Liver (tissue), 10 donors: ENCODE measurements at places on chromosomes 1 and 21. TPM values are rescaled to one million over a fixed set of nuclear protein-coding genes. Genes with fewer than 3 reads are reported as not detected.

- no peak overlapping the region for H3K27ac ChIP-seq
- no peak overlapping the region for H3K4me3 ChIP-seq
- H3K27me3 ChIP-seq: no peaks in the 10 kb centered on the region
Measured at GRCh38 chr1:169529068-169529642, 43.4 kb upstream of the SLC19A2 start.

DNA sequence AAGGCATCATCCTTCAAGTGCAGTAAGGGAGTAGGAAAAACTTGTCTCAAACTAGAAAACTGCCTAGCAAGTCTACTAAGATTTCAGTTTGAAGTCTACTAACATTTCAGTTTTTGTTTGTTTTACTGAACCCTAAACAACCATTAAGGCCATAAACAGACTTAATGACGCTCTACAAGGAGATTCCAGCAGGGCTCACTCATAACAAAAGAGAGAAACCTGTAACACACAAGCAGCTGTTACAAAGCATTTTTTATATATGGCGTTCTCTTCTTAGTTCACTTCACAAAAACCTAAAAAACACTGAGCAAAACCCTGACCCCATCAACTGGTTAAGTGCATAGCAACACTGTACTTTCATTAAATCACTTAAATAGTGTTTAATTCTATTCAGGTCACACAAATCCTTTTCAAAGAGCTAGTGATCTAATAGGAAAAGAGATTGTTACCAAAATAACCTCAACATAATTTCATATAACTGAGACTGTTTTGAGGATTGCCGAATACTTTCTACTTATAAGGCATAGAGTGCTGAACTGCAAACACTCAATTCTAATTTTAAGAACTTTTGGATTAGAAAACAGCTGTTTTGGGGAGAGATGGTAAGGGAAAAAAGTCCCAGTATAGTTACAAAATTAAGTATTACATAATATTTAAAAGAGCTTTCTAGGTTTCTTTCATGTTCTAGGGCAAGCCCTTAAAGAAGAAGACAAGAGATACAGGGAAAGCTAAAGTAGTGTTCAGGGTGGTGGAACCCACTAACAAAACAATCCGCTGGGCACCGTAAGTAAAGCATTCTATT is 1.4 kb downstream of the B3GALNT2 start:
- no peaks in the 10 kb centered on the region for H3K36me3 ChIP-seq
- no peaks in the 10 kb centered on the region for H3K27me3 ChIP-seq
- peak overlapping the region; percentile 57 for H3K4me3 ChIP-seq
- DNase-seq: no peak

DNA sequence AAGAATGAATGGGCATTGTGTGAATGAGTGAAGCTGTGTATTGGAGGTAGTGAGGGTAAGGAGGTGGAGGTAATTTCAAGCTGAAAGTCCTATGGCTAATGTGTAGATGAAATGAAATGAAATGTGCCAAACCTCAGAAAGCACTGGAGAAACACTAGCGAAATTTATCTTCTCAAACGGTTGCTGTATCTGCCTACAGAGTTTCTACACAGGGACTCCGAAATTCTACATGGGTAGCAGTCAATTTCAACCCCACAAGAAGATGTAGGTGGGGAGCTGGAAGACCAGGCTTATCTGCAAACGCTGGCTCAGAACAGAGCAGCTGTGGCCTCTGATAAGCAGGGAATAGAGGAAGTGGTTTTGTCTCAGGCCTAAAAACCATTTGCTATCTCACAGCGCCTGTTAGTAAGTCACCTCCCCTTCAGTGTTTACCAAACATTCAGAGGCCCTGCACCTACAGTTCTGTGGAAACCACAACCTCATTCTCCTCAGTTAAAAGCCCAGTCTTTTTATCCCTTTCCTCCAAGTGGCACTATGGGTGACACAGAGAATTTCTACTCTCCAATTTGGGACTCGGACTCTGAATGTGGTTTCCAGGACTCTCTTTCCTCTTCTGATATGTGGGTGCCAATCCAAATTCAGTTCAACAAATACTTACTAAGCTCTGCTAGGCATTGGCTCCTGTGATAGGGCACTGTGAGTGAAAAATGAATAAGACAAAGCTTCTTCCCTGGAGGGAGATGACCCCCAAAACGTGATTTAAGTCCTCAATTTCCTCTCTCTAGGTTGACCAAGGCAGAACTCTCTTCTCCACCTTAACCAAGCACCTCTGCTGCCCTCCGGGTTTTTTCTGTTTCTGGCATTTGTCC is 17.2 kb upstream of the SLAMF6 start:
- peak overlapping the region; percentile 68 for H3K27ac ChIP-seq
- no peaks in the 10 kb centered on the region for H3K36me3 ChIP-seq
- H3K27me3 ChIP-seq: no peaks in the 10 kb centered on the region
- no peak overlapping the region for H3K4me3 ChIP-seq

DNA sequence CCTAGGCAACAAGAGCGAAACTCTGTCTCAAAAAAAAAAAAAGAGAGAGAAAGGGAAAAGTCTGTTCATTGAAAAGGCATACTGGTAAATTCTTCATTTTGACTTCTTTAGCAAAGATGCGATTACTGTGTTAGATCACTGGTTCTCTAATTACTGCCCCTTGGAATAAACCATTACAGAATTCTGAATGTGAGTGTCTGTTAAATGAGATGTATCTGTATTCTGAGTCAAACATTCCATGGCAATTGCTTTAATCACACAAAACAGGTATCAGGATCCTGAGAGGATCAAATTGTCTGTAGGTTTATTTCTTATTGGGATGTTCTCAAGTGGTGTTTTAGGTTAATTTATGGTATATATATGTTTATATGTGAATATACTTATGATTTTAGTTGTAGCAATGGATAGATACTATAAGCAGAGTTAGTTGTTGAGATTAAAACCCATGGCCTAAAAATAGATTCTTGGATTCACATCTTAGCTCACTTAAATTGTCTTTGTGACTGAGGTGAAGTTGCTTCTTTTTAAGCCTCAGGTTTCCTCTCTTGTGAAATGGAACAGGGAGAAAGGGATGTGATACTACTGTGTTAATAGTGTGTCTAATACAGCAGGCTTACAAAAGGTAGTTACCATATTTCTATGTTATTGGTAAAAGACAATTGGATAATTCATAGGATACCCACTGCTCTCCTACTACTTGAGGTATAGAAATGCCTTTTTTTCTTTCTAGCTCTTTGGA is 16.2 kb downstream of the SRRM1 start:
- H3K4me3 ChIP-seq: no peak overlapping the region
- no peak for DNase-seq
- no peaks in the 10 kb centered on the region for H3K27me3 ChIP-seq
- peaks cover 14% of the 10 kb centered on the region for H3K4me1 ChIP-seq
- peaks cover 81% of the 10 kb centered on the region for H3K36me3 ChIP-seq

DNA sequence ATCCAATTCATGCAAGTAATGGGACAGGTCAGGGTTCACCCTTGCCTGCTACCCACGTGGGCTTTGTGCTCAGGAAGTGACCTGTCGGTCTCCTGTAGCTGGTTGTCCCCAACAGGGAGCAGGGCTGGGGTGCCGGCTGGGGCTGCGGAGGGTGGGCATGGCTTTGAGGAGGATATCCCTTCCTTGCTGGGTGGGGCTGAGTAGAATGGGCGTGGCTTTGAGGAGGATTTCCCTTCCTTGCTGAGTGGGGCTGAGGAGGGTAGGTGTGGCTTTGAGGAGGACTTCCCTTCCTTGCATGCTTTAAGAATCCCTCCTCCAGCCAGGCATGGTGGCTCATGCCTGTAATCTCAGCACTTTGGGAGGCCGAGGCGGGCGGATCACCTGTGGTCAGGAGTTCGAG is 151.3 kb downstream of the CLIC6 start:
- H3K4me3 ChIP-seq: no peak overlapping the region
- no peak for DNase-seq
- H3K36me3 ChIP-seq: no peaks in the 10 kb centered on the region
- peaks cover 4% of the 10 kb centered on the region for H3K4me1 ChIP-seq

GRCh38 chr1:87210151-87210550 is 118.5 kb upstream of the LMO4 start:
- no peak overlapping the region for H3K4me3 ChIP-seq
- no peak for DNase-seq
- no peaks in the 10 kb centered on the region for H3K4me1 ChIP-seq
- H3K27me3 ChIP-seq: no peaks in the 10 kb centered on the region
- H3K36me3 ChIP-seq: no peaks in the 10 kb centered on the region

- no peak for DNase-seq
- H3K27me3 ChIP-seq: no peaks in the 10 kb centered on the region
- H3K36me3 ChIP-seq: no peaks in the 10 kb centered on the region
- no peak overlapping the region for H3K27ac ChIP-seq
- H3K4me1 ChIP-seq: no peaks in the 10 kb centered on the region
- H3K4me3 ChIP-seq: no peak overlapping the region
Measured at GRCh38 chr1:194281376-194281775, 1095.0 kb upstream of the B3GALT2 start.

DNA sequence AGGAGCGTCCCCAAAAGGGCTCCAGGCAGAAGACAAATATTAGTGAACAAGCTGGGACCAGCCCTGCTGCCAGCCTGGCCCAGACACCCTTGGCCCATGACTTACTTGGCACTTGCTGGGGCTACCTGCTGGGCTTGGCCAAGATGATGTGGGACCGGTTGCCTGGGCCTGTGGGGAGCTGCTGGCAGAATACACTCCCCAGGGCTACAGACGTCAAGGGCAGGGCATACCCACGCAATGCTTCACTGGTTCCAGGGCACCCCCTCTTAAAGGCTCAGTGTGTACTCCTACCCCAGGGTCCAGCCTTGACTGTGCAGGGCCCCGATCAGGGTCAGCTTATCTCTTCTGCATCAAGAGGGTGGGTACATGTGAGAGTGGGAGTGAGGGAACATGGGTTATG is 106.5 kb upstream of the SLC2A1 start:
- no peaks in the 10 kb centered on the region for H3K36me3 ChIP-seq
- peak; percentile 32 for DNase-seq
- H3K4me3 ChIP-seq: no peak overlapping the region
- H3K4me1 ChIP-seq: no peaks in the 10 kb centered on the region
- no peak overlapping the region for H3K27ac ChIP-seq
- H3K27me3 ChIP-seq: peaks cover 3% of the 10 kb centered on the region

DNA sequence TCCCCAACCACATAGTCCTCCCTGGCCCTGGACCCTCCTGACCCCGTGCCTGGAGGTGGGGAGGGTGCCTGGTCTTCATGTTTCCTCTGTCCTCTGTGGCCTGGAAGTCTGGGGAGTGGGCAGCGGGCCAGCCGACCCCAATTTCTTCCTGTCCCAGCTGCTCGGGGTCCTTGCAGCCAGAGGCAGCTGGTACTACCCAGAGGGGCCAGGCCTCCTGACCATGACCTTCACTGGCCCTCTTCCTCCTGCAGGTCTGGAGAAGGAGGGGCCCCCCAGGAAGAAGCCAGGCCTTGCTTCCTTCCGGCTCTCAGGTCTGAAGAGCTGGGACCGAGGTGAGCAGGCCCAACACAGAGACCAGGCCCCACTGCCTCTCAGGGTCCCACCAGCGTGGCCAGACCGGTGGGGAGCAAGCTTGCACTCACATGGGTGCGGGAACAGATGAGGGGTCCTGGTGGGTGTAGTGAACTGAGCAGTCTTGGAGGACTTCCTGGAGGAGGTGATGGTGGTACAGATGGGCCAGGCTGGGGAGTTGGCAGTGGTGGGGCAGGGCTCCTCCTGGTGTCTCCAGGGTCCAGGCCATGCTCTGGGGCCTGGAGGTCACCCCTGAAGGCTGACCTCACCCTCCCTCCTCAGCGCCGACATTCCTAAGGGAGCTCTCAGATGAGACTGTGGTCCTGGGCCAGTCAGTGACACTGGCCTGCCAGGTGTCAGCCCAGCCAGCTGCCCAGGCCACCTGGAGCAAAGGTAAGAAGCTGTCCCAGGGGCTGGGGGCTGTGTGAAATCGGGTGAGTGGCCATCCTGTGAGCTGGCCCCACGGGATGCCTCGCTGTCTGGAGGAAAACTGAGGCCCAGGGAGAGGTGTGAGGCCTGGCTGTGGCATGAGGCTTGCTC is 32.7 kb downstream of the TRIM11 start:
- no peaks in the 10 kb centered on the region for H3K36me3 ChIP-seq
- H3K27ac ChIP-seq: no peak overlapping the region
- peaks cover 9% of the 10 kb centered on the region for H3K4me1 ChIP-seq
- no peak for DNase-seq

GRCh38 chr1:168089326-168089978 is 47.3 kb downstream of the GPR161 start:
- DNase-seq: peak; percentile 23
- H3K36me3 ChIP-seq: no peaks in the 10 kb centered on the region
- H3K4me1 ChIP-seq: peaks cover 4% of the 10 kb centered on the region

- H3K27ac ChIP-seq: no peak overlapping the region
- H3K36me3 ChIP-seq: no peaks in the 10 kb centered on the region
- H3K4me1 ChIP-seq: peaks cover 2% of the 10 kb centered on the region
- DNase-seq: peak; percentile 66
Measured at GRCh38 chr1:157073944-157074685, 25.5 kb downstream of the ETV3L start.

DNA sequence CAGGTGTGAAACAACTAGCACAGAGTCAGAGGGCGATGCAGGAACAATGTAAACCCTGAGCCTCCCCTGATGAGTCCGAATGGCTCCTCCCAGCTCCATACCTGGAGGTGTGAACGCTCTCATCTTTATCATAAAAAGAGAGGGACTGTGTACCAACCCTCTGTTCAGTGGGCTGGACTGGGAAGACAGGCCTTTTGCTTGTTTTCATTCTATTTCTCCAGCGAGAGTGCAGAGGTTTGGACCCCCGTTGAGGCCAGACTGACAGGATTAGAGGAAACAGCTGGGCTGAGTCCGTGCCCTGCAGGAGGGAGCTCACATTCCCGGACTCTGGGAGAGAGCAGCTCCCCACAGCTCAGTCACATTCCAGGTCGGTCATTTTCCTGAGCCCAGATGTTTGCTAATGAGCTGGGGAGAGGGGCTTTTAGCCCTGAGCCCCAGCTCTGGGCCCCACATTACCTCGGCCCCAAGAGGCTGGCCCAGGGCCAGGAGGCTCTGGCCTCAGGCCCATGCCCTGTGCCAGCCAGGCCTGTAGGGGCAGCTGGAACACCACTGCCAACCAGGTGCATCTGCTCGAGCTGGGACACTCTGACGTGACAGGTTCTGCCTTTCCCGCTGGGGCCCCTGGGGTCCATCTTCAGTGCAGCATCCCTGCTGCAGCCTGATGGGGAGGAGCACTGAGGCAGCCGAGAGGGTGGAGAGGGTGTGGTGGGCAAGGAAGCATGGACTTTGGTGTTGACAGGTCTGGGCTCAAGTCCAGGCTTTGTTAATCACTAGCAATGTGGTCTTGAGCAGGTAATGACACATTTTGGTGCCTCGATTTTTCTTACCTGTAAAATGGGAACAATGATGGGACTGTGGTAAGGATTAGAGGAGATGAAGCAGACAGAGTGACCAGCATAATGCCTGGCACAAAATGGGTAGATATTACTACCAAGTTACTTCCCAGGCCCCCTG is 3.5 kb upstream of the NBL1 start:
- peaks cover 12% of the 10 kb centered on the region for H3K4me1 ChIP-seq
- no peaks in the 10 kb centered on the region for H3K36me3 ChIP-seq
- no peak overlapping the region for H3K4me3 ChIP-seq
- no peaks in the 10 kb centered on the region for H3K27me3 ChIP-seq

- H3K27ac ChIP-seq: peak overlapping the region; percentile 8
- H3K4me1 ChIP-seq: no peaks in the 10 kb centered on the region
- no peaks in the 10 kb centered on the region for H3K36me3 ChIP-seq
- no peak for DNase-seq
Measured at GRCh38 chr1:100734676-100735075, 15.1 kb downstream of the VCAM1 start.

- DNase-seq: no peak
- no peaks in the 10 kb centered on the region for H3K4me1 ChIP-seq
- no peak overlapping the region for H3K27ac ChIP-seq
Measured at GRCh38 chr1:163240705-163241104, 38.0 kb upstream of the RGS5 start.

- H3K36me3 ChIP-seq: no peaks in the 10 kb centered on the region
- H3K27me3 ChIP-seq: no peaks in the 10 kb centered on the region
- H3K4me1 ChIP-seq: peaks cover 42% of the 10 kb centered on the region
- H3K27ac ChIP-seq: no peak overlapping the region
Measured at GRCh38 chr1:151003180-151003579, 3.5 kb downstream of the MINDY1 start.

The MAP3K7CL gene
- 1.4 TPM for polyA plus RNA-seq

The KIF14 gene
- polyA plus RNA-seq: 0.28 TPM

The ATP13A2 gene
- 2.4 TPM for polyA plus RNA-seq

The EVA1B gene
- polyA plus RNA-seq: 11.2 TPM

The BRINP2 gene
- 0.10 TPM for polyA plus RNA-seq
